ENCODE measurements at places on chromosomes 1 and 21.

DNA sequence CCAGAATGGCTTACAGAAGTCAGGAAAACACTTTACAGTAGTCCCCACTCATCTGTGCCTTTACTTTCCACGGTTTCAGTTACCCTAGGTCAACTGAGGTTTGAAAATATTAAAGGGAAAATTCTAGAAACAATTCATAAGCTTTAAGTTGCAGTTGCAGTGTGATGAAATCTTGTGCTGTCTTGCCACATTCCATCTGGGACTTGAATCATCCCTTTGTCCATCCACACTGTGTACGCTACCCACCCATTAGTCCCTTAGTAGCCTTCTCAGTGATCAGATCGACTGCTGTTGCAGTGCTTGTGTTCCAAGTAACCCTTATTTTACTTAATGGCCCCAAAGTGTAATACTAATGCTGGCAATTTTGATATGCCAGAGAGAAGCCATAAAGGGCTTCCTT lies 30.5 kb downstream of the ZCCHC17 start:
- DNase-seq: no peak

GRCh38 chr1:5725406-5725805 lies 266.8 kb downstream of the NPHP4 start:
- no peak for DNase-seq

DNA sequence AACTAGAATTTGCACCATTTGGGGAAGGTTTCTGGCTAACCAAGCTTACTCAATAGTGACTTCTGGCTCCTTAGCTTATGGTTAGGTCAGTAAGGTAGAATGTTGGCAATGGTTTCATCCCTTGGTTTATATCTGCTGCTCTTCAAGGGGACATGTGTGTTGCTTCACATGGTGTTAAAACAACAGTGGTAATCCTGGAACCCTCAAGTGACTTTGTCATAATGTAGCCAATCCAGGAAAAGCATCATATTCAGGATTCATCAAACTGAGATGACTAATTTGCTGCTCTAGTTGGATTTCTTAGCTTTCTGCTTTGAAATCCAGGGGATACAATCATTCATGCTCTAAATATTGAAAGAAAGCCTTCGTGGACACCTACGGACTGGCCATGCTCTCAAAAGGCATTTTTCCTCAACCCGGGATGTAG lies 108.7 kb downstream of the RGL1 start:
- no peak for DNase-seq

- DNase-seq: no peak
These were observed 395.8 kb upstream of the VAMP3 start for GRCh38 chr1:7375329-7375728.

- no peak for DNase-seq
These were observed 26.4 kb downstream of the HHIPL2 start for GRCh38 chr1:222521299-222522104.

DNA sequence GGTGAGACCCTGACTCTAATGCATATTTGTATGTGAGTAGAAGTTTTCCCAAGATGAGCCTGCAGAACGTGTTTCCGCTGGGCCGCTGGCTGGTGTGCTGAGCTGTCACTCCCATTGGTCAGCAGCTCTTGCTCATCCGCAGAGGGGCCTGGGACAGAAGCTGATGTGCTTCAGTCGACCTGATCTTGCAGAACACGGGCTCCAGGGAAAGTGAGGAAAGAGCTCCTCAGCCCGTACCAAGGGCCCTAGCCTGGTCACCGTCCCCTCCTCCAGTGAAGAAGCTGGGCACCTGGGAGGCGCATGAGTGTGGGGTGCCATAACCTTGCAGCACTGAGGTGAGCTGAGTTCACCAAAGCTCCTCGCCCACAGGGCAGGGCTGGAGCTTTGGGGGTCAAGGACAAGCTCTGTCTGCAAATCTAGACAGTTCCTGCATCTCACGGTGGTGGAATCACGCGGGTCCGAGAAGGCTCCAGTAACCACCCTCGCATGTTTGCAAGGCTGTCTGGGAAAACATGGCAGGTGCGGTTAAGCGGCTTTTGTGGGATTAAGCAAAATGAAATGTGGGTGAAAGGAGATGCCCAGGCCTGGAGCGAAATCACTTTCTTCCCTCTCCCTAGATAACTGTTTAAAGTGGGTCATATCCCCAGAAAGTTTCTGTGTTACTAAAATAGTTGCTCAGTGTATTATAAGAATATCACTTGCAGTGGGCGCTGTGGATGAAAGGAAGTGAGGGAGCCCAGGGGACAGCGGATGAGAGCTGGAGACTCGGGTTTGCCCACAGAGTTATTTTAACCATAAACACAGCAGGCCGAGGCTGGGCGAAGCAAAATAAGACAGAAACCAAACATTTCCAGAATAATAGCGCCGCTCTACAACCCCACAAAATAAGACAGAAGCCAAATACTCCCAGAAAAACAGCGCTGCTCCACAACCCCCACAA lies 33.1 kb upstream of the LRRC3 start:
- no peak for DNase-seq

DNA sequence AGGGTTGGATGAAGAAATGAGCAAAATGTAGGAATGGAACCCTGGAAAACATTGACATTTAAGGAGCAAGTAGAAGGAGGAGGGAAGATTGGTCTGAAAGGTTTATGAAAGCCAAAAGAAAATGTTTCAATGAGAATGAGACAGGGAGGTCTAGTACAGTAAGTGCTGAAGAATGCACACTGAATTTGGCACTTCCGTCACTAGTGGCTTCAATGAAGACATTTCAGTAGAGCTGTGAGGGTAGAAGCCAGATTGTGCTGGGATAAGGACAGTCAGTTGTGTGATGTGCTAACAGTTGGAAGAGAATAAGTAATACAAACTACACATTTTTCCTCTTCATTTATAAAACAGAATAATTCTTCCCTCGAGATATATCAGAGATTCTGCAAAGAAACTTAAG lies 17.1 kb downstream of the THEM4 start:
- DNase-seq: no peak

GRCh38 chr1:101165954-101166353 lies 70.9 kb upstream of the S1PR1 start:
- DNase-seq: no peak

DNA sequence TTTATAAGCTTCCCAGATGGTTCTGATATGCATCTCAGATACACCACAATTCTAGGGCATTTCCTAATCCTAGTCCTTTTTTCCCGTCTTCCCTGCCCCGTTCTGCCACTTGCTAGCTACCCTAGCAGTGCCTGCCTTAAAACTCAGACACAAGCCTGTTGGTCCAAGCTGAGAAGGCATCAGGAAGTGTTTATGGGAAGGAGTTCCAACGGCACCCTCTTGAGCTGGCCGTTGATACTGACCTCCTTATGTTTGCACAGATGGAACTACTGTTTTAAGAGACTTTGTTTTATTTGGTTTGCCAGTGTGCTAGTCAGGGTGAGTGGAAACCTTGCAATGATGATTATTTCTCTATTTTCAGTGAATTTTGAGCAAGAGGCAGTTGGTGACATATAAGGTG lies 67.2 kb downstream of the UCK2 start:
- DNase-seq: no peak

DNA sequence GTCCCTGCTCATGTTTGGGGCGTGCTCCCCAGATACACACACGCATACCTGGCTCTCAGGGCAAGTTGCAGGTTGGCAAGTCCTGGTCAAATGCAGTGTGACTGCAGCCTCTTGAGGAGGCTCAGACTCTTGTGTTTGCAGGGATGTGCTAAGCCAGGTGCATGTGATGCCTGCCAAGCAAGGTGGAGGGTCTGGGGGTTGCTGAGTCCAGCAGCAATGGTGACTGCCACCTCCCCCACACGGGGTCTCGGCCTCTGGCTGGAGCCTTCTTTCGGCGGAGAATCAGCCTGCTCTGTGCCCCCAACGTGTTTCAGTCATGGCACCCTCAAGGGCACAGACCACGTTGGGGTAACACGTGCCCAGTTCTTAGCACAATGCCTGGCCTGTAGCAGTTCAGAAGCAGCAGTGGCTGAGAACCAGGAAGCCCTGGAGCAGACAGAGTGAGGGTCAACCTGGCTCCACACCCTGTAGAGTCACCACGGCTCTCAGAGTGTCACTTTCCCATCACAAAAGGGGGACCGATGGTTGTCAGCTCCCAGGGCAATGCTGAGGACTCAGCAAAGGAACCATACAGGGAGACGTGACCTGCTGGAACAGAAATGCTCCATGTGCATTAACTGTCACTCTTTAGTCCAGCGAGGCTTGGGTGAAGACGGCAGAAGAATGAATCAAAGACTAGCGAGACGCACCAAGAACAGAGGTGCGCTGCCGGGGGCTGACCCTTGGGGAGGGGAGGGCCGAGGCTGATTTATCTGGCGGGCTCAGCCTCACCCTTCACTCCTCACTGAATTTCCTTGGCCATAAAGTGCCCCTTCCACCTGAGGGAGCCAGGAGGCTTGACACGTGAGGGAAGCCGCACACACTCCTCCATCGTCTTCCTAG lies 109.0 kb downstream of the PGBD5 start:
- no peak for DNase-seq

DNA sequence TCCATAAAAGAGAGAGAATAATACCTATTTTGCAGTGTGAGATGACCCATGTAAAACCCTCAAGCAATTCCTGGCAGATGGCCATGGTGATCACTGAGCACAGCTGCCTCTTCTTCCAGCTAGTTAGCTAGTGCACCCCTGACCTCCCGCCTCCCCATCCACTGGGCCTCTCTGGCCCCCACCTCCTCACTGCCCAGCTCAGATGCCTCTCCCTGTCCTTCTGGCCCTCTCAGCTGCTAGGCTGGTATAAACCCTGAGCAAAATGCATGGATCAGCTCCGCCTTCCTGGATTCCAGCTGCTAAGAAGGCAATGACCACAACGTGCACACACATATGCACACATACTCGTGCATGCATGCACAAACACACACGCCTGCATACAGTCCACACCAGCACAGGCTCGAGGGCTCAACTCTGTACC lies 117.2 kb downstream of the DMRTB1 start:
- DNase-seq: no peak

DNA sequence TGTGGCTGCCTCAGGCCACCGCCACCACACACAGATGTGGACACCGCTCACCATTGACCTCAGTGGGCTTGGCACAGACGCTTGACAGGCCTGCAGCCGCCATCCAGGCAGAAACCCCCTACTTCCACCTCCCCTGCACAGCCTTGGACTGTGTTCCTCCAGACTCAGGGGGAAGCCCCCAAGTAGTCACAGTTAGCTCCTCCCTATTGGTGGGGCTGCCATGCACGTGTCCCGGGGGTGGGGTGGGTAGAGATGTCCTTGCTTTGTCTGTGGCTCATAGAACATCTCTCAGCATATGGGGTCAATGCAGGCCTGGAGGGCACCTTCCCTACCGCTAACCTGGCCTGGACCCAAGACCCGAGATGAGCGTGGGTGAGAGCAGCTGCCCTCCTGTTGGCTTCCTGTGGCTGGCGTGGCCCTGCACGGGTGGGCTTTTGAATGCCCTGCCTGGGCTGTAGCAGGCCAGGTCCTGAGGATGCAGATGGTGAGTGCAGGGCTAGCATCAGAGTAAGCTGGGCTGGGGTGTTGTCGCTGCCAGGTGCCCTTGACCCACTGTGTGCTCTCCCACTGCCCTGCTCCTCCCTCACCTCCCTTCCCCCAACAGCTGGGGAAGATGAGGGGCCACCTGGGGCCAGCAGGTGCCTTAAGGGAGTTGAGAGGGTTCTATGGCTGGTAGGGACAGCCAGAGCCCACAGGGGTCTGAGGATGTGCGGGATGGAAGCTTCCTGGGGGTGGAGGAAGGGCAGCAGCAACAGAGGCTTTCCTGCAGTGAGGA lies 6.2 kb downstream of the CROCC start:
- no peak for DNase-seq

GRCh38 chr1:59025201-59025600 lies 241.4 kb upstream of the JUN start:
- DNase-seq: no peak

DNA sequence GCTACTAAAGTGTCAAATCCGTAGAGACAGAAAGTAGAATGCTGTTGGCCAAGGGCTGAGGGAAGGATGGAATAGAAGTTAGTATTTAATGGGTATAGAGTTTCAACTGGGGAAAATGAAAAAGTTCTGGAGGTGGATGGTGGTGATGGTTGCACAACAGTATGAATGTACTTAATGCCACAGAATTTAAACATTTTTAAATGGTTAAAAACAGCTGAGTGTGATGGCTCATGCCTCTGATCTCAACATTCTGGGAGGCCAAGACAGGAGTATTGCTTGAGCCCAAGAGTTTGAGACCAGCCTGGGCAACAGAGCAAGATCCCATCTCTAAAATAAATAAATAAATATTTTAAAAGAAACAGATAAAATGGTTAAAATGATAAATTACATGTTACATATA lies 44.5 kb downstream of the PIK3R3 start:
- no peak for DNase-seq

GRCh38 chr1:156435545-156436140 lies 64.9 kb downstream of the MEF2D start:
- DNase-seq: peak; percentile 32

DNA sequence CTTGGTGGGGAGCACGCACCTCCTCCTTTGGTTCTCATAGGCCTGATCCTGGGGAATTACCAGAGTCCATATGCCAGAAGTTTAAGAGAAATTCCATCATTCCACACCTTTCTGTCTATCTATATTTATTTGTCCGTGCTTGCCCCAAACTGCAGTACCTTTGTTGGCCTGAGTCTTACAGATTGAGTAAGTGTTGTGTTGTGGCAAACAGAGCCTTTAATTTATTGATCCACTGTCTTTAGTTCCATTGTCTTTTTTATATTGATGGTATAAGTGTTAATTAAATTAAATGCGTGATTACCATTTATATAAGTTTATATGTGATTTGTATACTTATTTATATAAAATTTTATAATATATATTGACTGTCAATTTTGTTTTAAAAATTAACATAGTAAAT lies 4.9 kb downstream of the SH3BGR start:
- no peak for DNase-seq

- DNase-seq: no peak
These were observed 483 bp downstream of the CHML start for GRCh38 chr1:241639623-241640148.

GRCh38 chr1:223455470-223455869 lies 62.3 kb downstream of the CCDC185 start:
- DNase-seq: no peak

DNA sequence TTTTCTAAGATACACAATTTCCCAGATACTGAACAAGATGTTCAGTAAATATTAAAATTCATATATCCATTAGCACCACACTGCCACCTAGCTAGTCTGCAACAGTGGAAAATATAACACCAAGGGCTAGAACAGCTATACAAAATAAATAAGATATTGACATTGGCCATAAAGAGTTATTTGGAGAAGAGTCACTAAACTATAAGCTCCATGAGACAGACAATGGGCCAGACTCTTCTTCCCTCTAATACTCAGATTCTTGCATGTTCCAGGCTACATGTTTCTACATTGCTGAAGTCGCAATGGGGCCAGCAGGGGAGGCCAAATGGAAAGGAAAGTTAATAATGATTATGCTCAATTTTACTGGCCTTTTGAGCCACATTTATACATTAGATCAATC lies 21.5 kb downstream of the SPATA6 start:
- no peak for DNase-seq

DNA sequence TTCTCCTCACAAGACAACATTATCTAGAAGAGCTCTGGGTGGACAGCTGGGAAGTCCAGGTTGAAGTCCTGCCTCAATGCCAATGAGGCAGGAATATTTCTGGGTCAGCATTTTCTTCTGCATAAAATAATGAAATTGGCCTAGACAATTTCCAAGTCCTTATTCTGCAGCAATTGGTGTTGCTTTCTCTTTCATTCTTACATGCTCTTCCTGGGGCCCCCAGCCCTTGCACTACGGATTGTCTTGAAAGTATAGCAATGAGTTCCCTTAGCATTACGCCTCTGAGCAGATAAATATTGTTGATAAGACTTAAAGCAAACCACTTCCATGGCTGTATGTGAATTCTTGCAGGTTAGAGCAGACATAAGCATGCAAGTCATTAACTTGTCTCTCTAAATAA lies 188.5 kb downstream of the TGFBR3 start:
- DNase-seq: peak; percentile 56
